Myocyte (in vitro differentiated cells): ENCODE measurements at places on chromosomes 13 and 19. TPM values are rescaled to one million over a fixed set of nuclear protein-coding genes. Genes with fewer than 3 reads are reported as not detected.

DNA sequence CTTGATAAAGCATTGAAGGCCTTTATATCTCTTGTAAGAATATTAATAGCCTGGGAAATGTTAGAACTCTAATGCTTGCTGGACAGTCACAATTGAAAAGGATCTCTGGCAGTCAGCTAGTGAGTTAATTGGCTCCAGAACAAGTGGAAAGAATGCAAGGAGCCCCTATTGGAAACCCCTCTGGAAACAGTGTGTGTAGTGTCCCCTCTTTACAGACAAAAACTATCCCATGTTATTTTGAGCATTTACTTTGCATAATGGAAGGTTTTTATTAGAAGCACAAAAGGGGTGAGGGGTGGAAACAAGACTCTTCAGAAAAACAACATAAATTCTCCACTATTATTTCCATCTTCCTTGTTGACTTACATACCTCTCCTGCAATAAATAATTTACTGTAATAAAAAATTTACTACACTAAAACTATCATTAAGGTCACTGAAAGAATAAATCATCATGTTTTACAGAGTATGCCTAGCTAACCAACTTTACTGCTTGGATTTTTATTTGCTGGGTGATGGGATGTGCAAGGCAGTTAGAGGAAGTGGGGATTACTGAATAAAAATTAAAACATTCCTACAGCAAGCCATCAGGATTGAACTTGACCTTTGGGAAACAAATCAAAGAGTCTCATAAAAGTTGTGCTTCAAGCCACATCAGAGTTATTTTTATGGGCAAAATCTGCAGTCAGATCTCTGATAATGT lies 610.4 kb downstream of the TBC1D4 start:
- DNase-seq, result no peak

DNA sequence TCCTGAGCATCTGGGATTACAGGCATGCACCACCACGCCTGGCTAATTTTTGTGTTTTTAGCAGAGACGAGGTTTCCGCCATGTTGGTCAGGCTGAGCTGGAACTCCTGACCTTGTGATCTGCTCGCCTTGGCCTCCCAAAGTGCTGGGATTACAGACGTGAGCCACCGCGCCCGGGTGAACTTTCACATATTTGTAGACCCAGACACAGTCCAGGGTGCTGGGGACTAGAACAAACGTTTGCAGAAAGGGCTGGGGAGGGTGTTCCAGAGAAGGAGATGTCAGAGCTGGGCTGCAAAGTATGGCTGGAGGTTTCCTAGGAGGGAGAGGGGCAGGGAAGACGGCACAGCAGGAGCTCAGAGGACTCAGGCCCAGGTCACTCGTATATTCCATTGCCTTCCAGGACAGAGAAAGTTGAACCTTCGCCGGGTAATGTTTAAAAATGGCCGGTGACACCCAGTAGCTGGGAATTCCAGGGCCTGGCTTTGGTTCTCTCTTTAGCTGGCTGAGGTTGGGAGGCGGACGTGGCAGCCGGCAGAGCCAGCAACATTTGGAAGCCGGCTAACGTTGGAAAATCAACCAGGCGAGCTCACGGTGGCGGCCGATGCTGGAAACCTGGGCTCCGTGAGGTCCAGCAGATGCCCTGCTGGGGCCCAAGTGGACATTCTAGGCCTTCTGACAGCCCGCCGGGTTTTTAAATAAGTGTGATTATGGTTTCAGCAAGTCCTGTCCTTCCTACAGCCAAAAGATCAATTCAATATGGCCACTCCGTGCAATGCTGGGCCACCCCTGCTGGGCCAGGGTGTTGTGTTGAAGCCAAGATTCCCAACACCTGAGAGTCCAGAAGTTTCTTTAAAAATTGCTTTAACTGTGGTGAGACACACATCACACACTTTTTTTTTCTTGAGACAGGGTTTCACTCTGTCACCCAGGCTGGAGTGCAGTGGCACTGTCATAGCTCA lies 41.5 kb downstream of the NFIC start:
- DNase-seq, result peak; percentile 66

GRCh38 chr13:51303063-51303552 lies 36.4 kb upstream of the SERPINE3 start:
- DNase-seq, result no peak

DNA sequence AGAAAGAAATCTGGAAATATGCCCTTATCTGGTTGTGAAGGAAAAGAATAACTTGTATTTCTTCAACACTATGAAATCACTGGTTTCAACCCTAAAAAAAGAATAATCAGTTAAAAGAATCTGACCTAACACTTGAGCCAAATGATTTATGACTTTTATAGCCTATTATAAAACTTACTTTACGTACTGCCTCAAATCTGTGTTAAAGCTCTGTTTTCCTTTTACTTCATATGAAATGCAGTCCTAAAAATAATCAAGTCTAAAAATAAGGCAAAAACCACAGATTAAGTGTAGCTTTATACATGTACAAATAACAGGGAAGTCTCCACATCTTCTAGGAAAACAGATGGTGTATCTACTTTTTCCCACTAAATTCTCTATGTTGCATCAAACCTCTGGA lies 101.3 kb downstream of the VWA8 start:
- no peak for DNase-seq

DNA sequence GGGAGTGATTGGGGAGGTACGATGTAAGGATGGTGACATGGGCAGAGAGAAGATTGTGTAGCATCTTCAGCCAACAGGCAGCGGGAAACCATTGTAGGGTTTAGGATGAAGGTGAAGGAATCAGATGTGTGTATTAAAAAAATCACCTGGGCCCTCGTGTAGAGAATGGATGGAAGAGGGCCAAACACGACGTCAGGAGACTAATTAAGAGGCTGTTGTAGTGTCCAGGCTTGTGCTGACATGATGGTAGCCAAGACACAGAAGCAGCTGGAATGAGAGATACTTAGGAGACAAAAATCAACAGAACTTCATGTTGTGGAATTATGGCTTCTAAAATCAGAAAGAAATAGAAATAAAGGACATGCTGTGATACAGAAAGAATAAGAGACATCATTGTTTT lies 41.2 kb upstream of the ARGLU1 start:
- DNase-seq, result no peak

DNA sequence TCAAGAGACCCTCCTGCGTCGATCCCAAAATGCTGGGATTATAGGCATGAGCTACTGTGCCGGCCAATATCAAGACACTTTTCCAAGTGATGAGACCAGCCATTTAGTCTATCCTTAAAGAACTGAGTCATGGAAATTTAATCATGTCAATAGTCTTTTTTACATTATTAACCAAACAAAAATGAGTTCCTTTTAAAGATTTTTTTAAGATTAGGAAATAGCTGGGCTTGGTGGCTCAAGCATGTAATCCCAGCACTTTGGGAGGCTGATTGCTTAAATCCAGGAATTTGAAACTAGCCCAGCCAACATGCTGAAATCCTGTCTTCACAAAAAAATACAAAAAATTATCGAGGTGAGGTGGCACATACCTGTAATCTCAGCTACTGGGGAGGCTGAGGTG lies 16.7 kb upstream of the ZNF564 start:
- DNase-seq, result no peak

CEACAM7 gene
- total RNA-seq, result not detected in 2 replicates
